Forelimb muscle (tissue), 1 donor: ENCODE measurements at places on chromosomes 12 and 14. TPM values are rescaled to one million over a fixed set of nuclear protein-coding genes. Genes with fewer than 3 reads are reported as not detected.

Gene CFAP54
- 0.18 TPM for polyA plus RNA-seq

Gene AMDHD1
- polyA plus RNA-seq = 0.18 TPM

Gene USP44
- polyA plus RNA-seq = 1.00 TPM

Gene ALKBH2
- 17.5 TPM for polyA plus RNA-seq

Gene APOLD1
- polyA plus RNA-seq = 7.3 TPM

Gene KRT6C
- polyA plus RNA-seq = not detected

Gene CYP27B1
- 0.86 TPM for polyA plus RNA-seq

Gene SLC5A8
- polyA plus RNA-seq = 0.04 TPM

Gene MAP1LC3B2
- 4.9 TPM for polyA plus RNA-seq

Gene CABP1
- 2.5 TPM for polyA plus RNA-seq

Gene TUBA1C
- polyA plus RNA-seq = 52.3 TPM

Gene DLK1
- 2,378 TPM for polyA plus RNA-seq

Gene PLEKHD1
- 0.68 TPM for polyA plus RNA-seq

Gene SIX4
- polyA plus RNA-seq = 21.9 TPM

- DNase-seq = no peak
These were observed 42.6 kb downstream of the KRT80 start for GRCh38 chr12:52149182-52149641.

GRCh38 chr12:89709995-89710872, 1.6 kb upstream of the ATP2B1 start:
- no peak for DNase-seq

DNA sequence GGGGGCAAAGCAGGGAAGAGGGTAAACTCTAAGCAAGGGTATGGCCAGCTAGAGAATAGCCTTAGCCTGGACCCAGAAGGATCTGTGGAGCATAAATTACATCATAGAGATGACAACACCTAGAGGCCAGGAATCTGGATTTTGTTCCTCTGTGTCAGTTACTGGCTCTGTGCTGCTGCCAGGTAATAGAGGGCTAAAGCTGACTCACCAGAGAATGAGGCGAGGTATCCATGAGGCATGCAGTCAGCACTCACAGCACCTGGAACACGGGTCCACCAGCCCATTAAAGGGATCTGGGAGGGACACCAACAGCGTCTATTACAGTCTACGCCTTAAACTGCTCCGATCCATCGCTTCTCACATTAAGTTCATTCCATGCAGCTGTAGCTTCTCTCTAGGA, 74.9 kb upstream of the CMKLR1 start:
- no peak for DNase-seq

DNA sequence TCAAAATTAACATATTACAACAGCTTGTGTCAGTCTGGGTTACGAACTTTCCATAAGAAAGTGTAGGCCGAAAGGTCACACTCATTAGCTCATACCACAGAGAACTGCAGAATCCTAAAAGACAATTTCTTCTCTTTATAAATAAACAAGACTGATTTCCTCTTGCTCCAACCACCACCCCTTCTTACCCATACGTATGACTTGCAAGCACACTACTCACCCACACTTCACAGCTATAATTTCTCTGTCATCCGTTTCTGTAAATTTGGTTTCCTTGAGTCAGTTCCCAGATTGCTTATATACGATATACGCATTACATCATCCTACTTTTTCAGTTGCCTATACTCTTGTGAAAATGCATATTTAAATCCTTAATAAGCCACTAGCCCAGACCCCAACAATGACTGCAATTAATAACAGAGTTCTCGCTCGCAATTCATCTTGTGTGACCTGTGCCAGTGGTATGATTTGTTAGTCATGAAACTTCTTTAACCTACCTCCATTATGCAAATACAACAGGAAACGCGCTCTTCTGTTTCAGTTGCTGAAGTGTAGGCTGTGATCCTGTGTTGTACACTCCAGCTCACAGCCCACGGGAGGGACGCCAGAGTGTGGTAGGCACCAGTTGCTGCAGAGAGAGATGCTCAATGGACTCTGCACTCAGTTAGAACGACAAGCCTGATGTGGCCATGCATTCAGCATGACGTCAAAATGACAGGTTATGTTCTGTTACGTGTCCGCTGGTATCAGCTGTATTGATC, 417.6 kb downstream of the PDZRN4 start:
- DNase-seq = no peak

DNA sequence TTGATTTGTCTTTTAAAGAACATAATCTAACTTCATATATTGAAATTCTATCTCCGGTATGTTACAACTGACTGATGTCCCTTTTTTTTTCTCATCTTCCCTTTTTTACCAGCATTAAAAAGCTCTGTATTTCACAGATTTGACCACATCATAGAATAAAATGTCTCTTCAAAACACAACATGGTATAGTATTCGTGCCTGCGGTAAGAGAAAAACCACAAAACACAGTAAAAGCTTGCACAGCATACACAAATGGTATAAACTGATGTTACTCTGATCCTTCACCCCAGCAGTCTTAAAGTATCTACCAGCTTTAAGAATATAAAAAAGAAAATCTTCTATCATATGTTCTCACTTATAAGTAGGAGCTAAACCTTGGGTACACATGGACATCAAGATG, 83.4 kb downstream of the HECTD1 start:
- DNase-seq = no peak

- no peak for DNase-seq
These were observed 170.9 kb downstream of the DUSP6 start for GRCh38 chr12:89181271-89181920.

DNA sequence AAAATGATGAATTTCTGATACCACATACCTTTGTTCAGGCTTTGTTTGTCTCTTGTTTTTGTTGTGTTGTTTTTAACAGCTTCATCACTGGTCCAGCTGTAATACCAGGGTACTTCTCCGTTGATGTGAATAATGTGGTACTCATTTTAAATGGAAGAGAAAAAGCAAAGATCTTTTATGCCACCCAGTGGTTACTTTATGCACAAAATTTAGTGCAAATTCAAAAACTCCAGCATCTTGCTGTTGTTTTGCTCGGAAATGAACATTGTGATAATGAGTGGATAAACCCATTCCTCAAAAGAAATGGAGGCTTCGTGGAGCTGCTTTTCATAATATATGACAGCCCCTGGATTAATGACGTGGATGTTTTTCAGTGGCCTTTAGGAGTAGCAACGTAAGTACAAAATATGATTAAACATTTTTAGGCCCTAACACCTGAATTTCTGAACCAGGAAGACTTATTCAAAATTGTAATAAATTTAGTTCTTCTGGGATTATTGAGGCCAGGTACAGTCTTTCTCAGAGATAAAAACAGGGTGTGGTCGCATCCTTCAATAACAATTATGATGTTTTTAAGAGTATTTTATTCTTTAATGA, 22.4 kb downstream of the RXYLT1 start:
- no peak for DNase-seq

DNA sequence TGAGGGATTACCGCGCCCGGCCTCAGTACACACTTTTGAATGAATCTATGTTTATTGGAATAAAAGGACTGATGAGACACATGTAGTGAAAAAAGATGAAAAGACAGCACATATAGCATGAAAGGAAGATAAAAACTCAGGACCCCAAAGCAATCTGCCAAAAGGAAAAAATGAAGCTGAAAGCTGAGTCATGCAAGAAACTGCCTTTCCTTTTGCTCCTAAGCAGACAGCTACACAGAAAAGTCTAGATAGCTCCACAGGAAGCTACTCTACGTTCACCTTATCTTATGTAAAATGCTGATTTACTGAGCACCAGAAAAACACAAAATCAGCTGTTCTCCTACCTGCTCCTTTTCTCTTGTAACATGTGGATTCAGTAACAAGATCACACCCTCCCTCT, 128.4 kb downstream of the NTF3 start:
- no peak for DNase-seq

DNA sequence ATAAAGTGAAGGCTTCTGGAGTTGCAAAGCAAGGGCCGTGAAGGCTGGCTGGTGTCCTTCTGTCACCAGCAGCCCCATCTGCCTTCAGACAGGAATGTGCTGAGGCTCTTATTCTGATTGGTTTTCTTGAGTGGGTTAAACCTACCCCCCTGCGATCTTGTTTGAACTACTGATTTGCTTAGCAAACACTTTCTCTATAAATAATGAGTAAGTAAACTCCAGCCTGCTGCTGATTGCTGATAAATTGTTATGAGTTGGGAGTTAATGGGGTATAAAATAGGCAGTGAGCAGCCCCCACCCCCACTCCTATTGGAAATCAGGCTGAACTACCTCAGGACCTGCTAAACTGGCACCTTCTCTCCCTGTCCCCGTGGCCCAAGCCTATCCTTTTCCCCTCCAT, 146.1 kb upstream of the NOS1 start:
- no peak for DNase-seq

GRCh38 chr12:77686760-77687159, 143.9 kb upstream of the NAV3 start:
- no peak for DNase-seq

GRCh38 chr12:91483471-91483985, 300.9 kb upstream of the DCN start:
- no peak for DNase-seq

- DNase-seq = no peak
These were observed 34.9 kb downstream of the ACTN1 start for GRCh38 chr14:68944162-68944561.

DNA sequence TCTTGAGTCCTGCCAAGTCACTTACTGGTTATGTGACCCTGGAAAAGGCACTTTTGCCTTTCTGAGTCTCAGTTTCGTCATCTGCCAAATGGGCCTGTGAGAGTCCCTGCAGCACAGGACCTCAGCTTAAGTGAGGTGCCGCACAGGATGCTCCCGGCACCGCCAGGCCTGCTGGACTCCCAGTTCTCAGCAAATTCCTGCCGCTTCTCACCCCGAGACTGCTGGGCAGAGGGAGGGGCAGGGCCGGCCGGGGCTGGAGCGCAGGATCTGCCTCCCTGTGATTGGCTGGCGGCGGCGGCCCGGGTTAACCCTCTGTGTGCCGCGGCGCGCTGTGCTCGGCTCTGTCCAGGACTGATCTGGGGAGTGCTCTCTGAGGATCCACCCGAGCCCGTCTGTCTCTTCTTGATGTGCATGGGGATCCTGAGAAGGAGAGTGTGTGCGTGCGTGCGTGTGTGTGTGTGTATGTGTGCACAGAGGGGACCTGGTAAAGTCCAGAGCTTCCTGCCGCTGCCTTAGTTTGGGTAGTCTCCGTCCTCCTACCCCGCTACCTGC, 8.6 kb downstream of the SETD1B start:
- no peak for DNase-seq

DNA sequence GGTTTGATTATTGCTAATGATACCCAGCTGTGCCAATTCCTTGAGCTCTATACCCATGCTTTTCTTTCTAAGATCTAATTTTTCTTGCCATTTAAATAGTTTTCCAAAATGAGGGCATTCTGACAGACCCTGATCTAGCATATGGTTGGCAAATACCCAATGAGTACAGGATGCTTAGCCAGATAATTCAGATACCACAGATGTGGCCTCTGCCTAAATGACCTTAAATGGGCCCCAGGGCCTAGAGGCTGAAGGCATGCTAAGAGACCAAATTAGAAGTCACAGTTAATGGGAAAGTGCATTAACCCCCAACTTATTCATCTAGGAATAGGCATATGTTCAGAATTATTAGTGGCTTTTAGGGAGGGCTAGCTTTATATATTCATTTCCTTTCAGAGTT, 122.3 kb upstream of the CNOT2 start:
- no peak for DNase-seq

- no peak for DNase-seq
These were observed 171.1 kb upstream of the G2E3 start for GRCh38 chr14:30387871-30388270.

DNA sequence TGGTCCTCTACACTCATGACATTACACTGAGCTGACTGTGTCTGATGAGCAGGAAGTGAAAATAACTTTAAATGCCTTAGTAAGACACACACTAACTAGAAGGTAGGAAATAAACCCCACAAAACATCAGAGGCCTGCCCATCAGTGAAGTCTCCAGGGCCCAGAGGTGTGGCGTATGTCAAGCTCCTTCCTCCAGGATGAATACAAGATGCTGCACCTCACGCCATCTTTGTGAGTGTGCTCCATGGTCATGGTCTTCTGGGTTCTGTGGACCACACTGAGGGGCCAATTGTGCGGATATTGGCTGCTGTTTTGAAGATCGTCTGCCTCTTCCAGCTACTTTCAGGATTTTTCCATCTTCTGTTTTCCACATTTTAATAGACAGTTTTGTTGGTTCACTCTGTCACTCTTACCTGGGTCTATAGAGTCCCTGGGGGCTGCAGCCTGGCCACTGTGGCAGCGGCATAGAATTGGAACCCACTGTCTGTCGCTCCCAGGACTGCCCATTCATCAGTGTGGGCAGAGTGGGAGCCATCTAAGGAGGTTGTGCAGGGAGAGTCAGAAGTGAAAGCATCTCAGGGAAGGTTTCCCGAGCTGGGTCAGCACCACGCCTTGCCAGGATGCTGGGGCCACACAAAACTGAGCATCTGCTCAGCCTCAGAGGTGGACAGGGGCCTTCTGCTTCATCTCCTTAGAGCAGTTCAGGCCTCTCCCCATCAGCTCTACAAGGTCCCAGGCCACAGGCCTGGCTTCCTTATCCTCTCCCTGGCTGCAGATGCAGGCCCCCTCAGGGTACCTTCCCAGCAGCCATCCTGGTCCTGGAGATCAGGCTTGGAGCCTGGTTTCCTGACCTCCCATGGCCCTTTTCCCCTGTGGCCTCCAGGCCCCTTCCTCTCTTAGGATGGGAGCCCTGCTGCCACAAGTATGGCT, 57.5 kb upstream of the C14orf180 start:
- no peak for DNase-seq

- DNase-seq = no peak
These were observed 84.6 kb downstream of the KSR2 start for GRCh38 chr12:117884161-117884560.

- no peak for DNase-seq
These were observed 4.5 kb downstream of the FMNL3 start for GRCh38 chr12:49702676-49703215.

GRCh38 chr12:97960741-97961608, 498.4 kb downstream of the RMST start:
- no peak for DNase-seq

DNA sequence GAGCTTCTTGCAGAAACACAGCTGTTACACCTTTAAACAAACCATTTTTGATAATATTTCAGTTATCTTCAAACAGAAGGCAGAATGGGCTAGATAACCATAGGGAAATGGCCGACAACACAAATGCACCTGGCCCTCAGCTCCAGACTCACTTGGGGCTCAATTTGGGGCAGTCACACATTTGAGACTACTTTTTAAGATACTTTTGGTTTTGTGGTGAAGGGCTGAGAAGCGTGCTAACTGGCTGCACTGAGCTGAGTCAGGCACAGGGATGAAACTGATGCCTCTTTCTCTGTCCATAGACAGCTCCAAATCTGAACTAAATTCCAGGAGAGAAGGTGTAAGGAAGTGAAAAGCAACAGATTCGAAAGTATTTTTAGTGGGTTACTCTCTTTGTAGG, 18.5 kb upstream of the GRIP1 start:
- DNase-seq = no peak
